Naive B cell (primary cell): ENCODE measurements at places on chromosomes 3 and 15.

GRCh38 chr3:56720849-56721248, 37.8 kb upstream of the TASOR start:
- no peaks in the 10 kb centered on the region for H3K27me3 ChIP-seq
- H3K27ac ChIP-seq: no peak overlapping the region
- H3K4me1 ChIP-seq: peaks cover 19% of the 10 kb centered on the region
- peaks cover 7% of the 10 kb centered on the region for H3K36me3 ChIP-seq

DNA sequence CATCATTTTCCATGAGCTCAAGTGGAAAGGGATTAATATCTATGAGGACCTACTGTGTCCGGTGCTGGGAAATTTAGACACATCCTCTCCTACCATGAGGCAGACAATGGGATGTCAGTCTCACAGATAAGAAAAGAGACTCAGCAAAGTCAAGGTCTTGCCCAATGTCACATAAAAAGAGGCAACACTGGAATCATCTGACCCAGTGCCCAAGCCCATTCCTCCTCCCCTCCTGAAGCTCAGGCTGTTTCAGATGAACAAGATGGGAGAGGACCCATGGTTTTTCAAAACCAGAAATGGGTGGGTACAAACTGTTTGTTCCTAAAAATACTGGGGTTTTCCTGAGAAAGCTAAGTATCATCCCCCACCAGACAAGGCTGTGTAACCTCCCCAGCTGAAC, 22.2 kb downstream of the POC1A start:
- peaks cover 7% of the 10 kb centered on the region for H3K4me1 ChIP-seq
- no peaks in the 10 kb centered on the region for H3K36me3 ChIP-seq
- H3K27ac ChIP-seq: no peak overlapping the region

DNA sequence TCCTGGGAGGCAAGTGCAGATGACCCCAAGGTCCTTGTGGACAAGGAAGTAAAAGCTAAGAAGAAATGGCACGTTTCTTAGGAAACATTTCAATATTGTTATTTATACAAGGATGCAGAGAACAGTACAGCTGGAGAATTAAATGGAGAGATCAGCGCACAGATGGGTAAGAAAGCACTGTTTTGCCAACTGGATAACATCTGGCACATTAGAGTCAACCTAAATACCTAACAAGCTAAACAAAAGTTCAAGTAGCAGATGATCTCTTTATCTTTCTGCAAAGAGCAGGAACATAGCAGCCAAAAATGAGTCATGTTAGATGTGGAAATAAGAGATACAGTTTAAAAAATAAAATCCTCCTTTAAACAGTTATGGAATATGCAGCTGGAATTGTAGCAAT, 15.7 kb upstream of the DPPA4 start:
- no peaks in the 10 kb centered on the region for H3K36me3 ChIP-seq
- no peak overlapping the region for H3K27ac ChIP-seq
- no peaks in the 10 kb centered on the region for H3K27me3 ChIP-seq
- H3K4me3 ChIP-seq: no peak overlapping the region
- DNase-seq: no peak

DNA sequence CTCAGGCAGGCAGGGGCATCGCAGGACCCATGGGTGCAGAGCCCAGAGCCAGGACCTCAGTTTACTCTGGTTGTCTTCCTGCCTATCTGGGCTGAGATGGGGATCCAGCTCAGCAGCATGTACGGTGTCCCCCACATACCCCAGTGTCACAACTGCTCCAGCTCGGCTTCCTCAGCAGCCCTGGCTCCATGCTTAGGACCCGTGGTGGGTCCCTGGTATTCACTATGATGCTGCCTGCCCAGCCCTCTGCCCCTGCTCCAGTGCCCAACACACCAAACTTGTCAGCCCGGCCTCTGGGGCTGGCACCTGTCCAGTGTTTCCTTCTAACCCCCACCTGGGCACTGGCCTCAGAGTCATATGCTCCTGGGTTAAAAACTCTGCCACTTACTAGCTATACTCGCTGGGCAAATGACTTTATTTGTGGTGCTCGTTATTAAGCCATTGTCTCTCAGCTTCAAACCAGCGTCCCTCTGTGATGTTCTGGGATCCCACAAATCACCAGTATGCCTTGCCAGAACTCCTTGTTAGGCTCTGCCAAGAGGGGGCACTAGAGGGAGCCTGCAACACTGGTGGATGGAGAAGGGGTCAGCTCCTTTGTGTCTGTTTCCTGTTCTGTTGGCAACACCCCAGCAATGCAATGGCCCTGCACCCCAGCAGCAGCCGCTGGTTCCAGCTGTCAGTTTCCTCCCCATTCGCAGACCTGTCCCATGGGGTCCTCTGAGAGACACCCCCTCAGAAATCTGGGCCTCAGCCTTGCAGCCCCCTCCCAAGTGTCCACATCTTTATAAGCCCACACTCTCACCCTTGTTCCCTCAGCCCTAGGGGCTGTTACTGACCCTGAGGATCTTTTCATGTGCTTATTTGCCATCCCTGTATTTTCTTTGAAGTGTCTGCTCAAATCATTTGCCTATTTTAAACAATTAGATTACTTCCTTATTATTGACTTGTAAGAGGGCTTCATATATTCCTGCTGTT, 24.1 kb upstream of the MRPS22 start:
- no peaks in the 10 kb centered on the region for H3K4me1 ChIP-seq
- no peak overlapping the region for H3K27ac ChIP-seq
- DNase-seq: no peak
- H3K4me3 ChIP-seq: no peak overlapping the region
